ENCODE measurements at places on chromosomes 5 and 9.
A peak's percentile ranks its signal among the peaks of the same experiment; 100 is the strongest.

GRCh38 chr5:36647046-36647445 lies 40.6 kb downstream of the SLC1A3 start:
- DNase-seq: no peak

DNA sequence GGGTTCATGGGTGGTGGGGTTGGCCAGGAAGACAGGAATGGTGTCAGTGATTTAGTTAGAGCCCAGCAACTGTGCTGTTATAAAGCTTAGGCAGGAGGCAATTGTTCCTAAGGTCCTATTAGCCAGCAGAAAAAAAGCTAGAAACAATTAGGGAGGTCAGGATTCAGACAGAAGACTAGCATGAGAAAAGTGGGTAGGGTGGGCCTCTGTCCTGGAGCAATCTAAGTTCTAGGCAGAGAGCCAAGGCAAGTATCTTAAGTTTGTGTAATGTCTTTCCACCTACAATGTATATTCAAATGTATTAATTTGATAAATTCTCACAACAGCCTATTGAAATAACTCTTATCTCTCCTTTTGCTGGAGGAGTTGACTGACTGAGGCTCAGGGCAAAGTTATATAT lies 6.1 kb upstream of the ZFAND5 start:
- no peak for DNase-seq

DNA sequence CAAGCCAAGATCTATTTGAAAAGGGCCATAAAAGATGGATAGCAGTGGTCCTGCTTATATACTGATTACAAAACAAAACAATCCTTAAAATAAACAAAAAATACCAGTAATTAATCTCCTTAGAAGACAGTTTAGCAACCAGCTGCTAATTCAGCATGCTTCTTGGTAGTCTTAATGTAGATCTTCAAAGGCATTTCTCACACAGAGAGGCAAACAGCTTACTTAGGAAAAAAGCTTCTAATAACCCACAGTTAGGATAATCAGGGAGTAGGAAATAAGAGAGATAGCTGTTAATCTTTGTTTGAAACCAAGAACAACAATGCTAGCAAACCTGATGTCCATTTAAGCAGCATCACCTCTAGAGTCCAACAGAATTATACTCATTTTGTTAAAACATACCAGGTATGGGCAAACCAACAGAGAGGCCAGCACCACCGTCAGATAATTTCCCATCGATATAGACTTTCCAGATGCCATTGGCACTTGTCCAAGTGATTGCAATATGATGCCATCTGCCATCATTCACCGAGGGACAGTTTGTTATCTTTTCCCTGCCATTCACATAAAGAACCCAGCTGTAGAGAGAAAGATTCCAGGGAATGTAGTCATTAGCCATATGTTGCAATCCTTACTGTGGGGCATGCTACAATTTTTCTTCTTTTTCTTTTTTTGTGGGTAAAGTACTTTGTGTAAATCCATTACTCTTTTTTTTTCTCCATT lies 105.6 kb upstream of the TXNDC8 start:
- DNase-seq: no peak

DNA sequence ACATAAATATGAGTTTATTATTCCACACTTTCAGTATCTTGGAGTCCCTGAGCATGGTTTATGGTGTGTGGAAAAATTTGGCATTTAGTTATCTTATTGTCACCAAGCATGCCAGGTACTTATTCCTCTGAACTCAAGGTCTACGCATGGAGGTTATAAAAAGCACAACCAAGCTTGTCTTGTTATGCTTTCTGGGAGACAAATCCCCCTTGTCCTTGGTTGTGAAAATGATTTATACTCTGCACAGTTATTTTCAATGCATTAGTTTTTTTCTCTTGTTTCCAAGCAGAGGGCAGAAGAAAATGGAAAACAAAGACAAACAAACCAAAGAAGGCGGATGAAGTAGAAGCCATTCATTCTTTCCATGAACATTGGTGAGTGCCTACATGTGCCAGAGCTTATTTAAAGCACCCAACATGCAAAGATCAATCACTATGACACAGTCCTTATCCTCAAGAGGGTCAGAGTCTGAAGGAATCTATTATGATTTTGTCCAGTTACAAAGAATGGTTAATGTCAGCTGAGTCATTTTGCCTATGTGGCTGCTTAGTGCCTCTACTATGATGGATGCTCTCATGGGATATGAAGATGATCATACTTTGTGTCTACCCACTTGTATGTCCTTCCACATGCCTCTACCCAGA lies 323.1 kb downstream of the TENT4A start:
- DNase-seq: no peak

DNA sequence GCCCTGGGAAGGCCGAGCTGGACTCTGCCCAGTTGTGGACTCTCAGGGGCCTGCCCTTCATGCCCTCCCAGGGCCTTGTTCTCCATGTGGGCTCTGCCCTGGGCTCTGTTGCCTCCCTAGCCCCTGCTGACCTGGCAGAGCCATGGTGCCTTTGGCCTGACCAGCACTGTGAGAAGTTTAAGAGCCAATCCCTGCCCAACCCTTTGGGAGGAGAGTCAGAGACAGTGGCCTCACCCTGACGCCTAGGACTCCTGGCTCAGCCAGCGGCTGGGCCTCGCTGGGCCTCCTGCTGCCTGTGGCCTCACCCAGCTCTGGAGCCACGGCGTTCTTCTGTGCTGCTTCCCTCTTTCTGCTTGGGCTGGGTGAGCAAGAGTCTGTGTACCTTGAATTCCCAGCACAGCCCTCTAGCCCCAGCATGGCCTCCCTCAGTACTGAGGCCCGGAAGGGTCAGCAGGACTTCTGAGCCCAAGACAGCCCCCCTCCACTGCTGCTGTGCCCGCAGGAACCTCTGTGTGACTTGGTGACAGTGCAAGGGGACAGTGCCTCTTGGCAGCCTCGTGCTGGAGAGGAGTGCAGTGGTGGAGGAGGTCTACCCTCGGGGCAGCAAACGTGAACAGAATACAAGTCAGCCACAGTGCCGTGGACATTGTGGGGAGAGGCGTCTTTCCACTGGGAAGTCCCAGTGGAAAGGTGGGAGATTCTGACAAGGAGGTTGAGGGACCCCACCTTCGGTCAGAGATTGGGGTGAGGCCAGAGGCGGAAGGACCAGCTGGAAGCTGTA lies 97.4 kb downstream of the CACNA1B start:
- DNase-seq: no peak

DNA sequence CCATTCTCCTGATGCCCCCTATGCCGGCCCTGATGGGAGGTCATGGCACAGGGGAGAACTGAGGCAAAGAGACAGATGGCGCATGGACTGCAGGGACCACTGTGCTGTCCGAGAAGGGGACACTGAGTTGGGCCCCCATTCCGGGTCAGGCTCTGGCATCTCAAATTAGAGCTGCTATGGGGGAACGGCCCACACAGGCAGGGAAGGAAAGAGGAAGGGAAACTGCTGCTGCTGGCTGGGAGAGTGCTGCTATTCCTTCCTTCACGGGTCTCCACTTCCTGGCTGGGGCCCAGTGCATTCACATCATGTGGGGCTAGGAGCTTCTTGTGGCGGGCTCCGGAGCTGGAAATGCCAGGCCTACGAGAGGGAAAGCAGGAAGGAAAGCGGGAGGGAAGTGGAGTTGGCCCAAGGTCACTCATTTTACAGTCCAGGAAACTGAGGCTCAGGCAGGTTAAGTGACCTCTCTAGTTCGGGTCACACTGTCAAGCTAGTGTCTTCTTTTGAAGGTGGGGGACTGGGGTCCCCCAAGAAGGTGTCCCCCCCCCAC lies 1.3 kb upstream of the CARD19 start:
- DNase-seq: peak; percentile 46
